ENCODE measurements at places on chromosomes 13 and 19. TPM values are rescaled to one million over a fixed set of nuclear protein-coding genes. Genes with fewer than 3 reads are reported as not detected.

DNA sequence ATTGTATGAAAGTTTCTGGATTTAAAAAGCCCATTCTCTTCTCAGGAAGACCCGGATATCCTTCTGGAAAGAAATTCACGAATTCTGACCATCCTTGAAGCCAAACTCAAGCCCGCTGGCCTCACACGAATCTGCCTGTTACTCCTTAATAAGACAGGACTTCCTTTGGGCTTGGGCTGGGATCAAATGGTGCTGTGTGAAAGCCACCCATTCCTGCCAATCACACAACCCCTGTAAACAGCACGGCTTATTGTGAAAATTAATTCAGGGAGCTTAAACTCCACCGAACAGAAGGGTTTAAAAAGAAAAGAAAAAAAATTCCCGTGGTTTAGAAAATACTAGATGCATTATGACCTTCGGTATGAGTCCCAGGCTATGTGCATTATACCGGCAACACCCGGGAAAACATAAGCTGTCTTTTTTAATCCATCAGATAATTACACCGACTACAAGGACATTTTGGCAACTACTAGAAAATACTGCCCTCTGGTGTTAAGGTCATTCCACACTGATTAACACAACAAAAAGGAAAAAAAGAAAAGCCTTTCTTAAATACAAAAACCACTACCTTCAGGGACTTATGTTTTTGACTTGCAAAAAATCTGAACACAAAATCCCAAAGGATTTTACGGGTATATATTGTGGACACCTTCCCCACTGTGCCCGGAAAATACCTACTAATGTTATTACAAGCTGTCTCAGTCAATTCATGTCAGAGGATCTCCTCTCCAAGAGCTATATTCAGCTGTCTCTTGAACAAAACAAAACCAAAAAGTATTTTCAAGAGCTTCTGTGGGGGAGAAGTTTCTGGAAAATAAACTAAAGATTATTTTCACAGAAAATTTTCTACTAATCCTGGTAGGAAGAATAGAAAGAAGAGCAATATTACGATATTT is 76.0 kb upstream of the LSM14A start:
- DNase-seq: no peak

DNA sequence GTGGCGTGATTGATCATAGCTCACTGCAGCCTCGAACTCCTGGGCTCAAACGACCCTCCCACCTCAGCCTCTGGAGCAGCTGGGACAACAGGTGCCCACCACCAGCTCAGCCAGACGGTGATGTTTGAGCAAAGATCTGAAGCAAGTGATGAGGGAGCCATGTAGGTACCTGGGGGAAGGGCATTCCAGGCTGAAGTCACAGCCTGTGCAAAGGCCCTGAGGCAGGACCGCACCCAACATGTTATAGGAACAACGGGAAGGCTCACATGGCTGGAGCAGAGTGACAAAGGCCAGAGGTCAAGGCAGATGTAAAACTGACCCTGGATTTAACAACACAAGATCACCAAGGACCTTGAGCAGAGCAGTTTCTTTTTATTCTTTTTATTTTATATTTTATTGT is 14.8 kb downstream of the FEM1A start:
- no peak for DNase-seq

- no peak for DNase-seq
Observed at GRCh38 chr19:17772172-17772571, 20.9 kb downstream of the FCHO1 start.

The KASH5 gene
- 1.0 TPM for total RNA-seq

- no peak for DNase-seq
Observed at GRCh38 chr13:62908321-62908720, 1492.7 kb upstream of the PCDH20 start.

DNA sequence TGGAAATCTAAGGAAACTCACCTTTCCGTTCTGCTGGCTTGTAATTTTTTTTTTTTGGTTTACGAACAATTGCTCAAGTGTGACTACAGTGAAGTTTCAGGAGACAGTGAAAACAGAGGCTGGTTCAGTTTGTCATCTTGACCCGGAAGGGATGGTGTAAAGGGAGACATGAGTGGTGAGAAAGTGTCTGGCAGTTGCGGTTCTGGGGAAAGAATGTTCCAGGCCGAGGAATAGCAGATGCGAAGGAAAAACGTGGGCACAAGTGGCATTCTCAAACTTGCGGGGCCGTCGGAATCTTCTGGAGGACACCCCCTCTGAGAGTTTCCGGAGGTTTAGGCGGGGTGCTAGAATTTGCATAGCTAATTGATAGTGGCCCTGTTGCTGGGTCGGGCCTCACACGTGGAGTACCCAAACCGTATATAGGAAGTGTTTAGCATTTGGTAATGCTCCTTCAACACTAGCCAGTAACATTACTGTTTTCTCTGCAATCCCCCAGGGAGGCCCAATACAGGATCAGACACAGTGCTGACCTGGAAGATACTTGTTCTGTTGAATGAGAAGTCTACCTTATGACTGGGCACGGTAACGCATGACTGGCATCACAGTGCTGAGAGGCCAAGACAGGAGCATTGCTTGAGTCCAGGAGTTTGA is 2.8 kb upstream of the TNFSF9 start:
- DNase-seq: no peak

DNA sequence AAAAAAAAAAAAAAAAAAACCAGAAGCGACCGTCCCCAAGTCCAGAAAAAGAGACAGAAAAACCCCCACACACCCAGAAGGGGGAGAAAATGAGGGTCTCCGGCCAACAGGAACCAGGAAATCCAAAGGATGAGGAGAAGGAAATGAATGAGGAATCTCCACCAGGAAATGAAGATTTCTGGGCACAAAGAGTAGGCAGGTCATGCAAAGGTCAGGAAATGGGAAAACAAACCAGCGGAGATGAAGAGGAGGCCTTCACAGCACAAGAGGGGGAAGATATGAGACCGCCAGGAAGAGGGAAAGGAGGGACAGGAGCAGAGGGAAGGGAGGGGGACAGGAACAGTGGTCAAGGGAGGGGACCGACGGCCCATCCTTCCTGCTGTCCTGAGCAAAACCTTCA is 5.8 kb downstream of the TEAD2 start:
- no peak for DNase-seq

DNA sequence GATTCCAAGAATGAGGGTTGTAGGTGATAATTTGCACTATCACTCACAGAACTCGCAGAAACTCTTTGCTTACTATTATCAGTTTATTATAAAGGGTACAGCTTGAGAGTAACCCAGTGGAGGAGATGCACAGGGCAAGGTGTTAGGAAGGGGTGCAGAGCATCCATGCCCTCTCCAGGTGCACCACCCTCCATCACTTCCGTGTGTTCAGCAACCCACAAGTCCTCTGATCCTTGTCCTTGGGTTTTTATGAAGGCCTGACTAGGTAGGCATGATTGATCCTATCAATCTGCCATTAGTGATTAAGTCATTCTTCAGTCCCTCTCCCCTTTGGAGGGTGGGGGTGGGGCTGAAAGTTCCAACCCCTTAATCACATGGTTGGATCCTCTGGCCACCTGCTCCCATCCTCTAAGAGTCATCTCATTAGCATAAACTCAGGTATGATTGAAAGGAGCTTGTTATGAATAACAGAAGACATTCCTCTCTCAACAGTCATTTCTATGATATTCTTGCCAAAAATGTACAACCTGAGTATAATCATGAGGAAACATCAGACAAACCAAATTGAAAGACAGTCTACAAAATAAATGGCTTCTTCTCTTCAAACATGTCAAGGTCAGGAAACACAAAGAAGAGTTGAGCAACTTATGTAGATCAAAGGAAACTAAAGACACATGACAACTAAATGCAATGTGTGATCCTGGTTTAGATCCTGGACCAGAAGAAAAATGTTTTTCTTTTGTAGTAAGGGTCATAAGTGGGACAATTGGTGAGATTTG is 225.4 kb downstream of the PCCA start:
- DNase-seq: no peak

GRCh38 chr19:18231775-18232174 is 5.5 kb upstream of the PDE4C start:
- DNase-seq: no peak

- no peak for DNase-seq
Observed at GRCh38 chr13:45812695-45813372, 38.7 kb downstream of the SIAH3 start.

Measured in upper lobe of left lung (tissue), 6 donors.